T-helper 22 cell (primary cell): ENCODE measurements at places on chromosomes 2 and 18.

- DNase-seq: no peak
Observed at GRCh38 chr2:134774786-134775641, 56.2 kb upstream of the TMEM163 start.

GRCh38 chr2:3462493-3463104 is 56.7 kb downstream of the ADI1 start:
- no peak for DNase-seq

DNA sequence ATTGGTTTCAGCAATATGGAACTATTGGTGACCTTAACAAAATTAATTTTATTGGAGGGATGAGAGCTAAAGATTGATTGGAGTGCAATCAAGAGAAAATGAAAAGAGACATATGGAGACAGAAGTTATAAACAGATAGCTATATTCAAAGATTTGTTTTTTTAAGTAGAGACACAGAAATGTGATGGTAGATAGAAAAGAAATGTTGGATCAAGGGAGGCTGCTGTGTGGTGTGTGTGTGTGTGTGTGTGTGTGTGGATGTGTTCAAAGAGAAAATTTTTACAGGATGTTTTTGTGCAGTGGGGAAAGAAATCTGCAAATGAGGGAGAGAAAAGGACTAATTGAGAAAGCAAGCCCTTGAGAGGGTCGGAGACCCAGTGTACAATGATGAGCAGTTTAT is 249.5 kb upstream of the SPHKAP start:
- no peak for DNase-seq

DNA sequence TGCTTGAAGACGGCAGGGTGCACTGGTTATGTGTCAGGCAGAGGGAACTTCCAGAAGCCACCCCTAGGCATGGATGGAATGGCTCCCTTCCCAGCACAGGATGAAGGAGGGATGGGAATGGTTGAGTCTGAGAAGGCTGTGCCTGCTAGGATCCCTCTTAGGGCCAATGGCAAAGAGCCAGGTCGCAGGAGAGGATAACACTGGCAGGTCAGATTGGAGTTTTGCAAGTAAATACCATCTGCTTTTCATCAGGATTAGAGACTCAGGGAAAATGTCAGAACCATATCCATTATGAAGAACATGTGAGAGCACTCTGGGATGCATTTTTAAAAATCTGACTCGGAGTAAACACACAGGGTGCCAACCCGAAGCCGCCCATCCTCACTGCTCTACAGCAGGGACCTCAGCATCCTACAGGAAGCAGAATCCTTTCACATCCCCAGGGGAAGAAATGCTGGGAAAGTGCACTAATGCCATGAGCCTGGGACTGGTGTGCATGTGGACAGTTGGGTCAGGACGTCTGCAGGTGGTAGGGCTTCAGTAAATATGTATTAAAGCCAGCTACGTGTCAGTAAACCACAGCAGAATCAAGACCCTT is 139.9 kb downstream of the MYT1L start:
- DNase-seq: no peak

- no peak for DNase-seq
Observed at GRCh38 chr2:44616667-44617155, 255.0 kb downstream of the CAMKMT start.

GRCh38 chr2:216002101-216002678 is 11.2 kb downstream of the MREG start:
- no peak for DNase-seq

DNA sequence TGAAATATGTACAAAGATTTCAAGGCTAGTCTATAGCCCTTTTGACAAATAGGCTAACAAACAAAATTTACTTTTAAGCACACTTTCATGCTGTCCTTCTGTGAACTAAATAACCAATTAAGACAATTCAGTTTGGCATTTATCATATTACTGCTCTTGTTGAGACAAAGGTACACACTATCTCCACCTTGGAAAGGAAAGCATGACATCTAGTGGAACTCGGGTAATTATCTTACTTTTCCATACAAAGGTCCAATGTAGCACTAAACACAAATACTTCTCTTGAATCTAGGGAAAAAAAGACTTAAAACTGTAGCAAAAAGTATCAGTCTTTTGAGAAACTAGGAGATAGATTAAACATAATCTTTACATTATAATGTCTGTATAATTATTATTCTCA is 125.0 kb upstream of the CD226 start:
- DNase-seq: no peak

DNA sequence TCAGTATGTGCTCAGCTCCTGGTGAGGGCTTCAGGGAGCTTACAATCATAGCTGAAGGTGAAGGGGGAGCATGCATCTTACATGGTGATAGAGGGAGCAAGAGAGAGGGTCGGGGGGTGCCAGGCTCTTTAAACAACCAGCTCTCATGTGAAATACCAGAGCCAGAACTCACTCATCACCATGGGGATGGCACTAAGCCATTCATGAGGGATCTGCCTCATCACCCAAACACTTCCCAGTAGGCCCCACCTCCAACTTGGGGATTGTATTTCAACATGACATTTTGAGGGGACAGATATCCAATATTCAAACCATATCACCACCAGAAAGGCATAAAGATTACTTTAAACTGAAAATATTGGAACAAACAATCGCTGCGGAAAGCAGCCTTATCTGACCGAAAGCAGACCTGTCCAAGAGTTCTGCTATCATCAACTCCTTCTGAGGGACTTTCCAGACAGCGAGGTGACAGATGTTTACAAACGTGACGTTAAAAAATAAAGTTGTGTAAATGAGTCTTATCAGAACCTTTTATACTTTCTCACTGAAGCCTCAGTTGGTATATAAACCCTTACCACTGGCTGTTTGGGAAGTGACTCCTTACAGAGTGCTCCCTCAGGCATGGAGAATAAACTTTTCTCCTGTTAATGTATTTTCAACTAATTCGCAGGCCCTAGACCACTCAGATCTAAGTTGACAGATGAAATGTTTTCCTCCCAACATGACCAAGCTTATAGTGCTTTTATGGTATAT is 35.5 kb upstream of the PTH2R start:
- no peak for DNase-seq

- DNase-seq: no peak
Observed at GRCh38 chr18:25669741-25670140, 317.8 kb upstream of the ZNF521 start.

DNA sequence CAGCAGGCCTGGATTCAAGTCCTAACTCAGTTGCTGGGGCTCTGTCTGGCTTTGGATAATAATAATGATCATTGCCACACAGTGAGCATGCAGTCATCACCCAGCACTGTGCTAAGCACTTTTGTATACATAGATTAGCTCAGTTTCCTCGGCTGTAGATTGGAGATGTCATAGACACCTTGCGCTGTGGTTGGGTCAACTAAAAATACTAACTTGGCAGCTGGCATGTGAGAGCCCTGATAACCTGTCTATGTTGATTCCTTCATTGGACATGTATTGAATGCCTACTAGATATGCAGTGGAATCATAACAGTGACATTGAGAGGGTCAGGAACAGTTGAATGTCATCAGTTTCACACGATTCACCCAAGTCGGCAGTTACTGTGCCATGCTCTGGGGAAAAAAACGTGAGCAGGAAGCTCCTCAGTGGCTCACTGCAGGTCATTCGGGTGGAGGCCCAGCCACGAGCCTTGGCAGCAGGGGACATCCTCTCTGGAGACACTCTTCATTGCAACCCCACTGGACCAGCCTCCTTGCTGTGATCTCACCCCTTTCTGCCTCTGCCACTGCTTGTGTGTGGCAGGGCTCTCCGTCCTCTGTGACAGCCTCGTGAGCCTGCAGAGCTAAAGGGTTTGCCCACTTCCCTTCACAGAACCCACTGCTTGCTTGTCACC is 85.3 kb downstream of the NPAS2 start:
- no peak for DNase-seq

DNA sequence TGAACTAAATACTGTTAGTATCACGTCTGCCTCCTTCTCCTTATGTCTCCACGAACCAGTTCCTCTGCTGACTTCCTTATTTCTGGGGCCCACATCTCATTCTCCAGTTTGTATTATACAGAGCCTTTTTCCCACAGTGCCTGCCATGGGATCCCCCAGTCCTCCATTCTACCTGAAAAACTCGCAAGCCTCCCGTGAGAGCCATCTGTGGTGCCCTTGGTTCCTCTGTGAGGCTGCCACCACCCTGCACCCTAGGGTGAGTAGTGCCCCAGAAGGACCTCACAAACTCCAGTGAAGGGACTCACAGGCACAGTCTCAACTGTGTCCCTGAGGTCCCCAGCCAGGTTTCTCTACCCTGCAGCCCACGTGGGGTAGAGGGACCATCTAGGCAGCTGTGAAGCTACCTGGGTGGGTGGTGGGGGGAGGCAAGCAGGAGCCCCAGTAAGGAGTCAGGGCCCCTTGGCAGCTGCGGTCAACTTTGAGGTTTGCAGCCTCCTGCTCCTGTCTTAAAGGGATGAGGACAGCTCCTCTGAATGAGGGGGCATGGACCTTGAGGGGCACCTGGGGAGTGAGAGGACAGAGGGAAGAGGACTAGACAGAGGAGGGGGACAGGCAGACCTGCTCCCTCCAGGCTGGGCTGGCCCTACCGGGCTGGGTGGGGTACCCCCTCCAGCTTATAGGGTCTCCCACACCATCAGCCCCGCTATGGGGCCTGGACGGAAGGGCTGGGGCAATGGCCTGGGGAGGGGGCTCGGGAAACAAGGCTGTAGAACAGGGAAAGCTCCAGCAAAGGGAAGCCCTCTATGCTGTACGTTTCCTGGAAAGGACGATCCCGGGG is 1.0 kb downstream of the PSTPIP2 start:
- no peak for DNase-seq

GRCh38 chr2:24945907-24946306 is 25.8 kb downstream of the DNAJC27 start:
- no peak for DNase-seq

- no peak for DNase-seq
Observed at GRCh38 chr2:182826064-182826463, 40.4 kb downstream of the FRZB start.

DNA sequence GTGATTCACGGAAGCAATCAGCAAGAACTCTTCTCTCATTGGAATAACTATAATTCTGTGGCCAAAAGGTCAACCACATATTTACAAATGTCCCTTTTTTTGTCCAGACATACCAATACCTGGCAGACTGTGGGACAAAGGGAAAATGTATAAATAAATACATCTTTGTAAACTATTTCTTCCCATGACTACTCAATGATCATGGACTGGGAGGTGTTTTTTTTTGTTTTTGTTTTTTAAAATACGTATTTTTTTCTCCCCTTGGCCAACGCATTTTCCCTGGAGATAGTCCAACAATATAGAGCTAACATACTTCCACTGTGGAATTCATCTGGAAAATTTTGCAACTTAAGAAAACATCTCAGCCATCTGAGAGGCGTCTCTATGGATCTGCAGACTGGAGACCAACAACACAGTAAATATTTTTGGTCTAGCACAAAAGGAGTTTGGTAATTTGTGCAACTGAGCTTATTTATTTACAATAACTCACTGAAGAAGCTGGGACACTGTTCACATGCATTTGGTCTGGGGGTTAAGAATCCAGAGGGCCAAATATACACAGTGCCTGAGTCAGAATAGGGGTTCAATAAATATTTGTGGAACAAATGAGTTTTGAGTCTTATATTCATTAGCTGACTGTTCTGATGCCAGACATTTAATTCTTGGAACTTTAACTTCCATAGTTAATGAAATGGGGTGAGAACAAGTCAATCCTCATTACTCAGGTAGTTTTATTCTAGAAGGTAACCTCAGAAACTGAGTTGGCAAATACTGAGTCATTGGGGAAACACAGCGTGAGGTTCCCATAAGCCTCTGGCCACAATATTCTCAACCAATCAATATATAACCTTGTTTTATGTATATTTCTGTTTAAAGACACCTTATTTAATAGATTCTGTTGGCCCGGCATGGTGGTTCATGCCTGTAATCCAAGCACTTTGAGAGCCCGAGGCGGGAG is 36.2 kb downstream of the CCBE1 start:
- no peak for DNase-seq

- no peak for DNase-seq
Observed at GRCh38 chr2:141348481-141348880, 782.3 kb downstream of the LRP1B start.

- no peak for DNase-seq
Observed at GRCh38 chr18:26646901-26647300, 98.5 kb upstream of the KCTD1 start.

- DNase-seq: no peak
Observed at GRCh38 chr18:21997207-21998143, 171.9 kb upstream of the GATA6 start.

- DNase-seq: no peak
Observed at GRCh38 chr2:149924028-149924427, 336.5 kb upstream of the MMADHC start.

GRCh38 chr2:218814540-218815243 is 16.9 kb downstream of the PRKAG3 start:
- DNase-seq: no peak
